Activated CD4-positive, alpha-beta T cell treated with anti-CD3 and anti-CD28 coated beads, Interleukin-2, amount 50 U/mL, for 48 hours (primary cell): ENCODE measurements at places on chromosomes 11 and 22.

- peak; percentile 86 for DNase-seq
These were observed 1.2 kb upstream of the TYMP start for GRCh38 chr22:50530877-50531545.

- DNase-seq: peak; percentile 19
These were observed 53.1 kb downstream of the PDE2A start for GRCh38 chr11:72621008-72621610.

DNA sequence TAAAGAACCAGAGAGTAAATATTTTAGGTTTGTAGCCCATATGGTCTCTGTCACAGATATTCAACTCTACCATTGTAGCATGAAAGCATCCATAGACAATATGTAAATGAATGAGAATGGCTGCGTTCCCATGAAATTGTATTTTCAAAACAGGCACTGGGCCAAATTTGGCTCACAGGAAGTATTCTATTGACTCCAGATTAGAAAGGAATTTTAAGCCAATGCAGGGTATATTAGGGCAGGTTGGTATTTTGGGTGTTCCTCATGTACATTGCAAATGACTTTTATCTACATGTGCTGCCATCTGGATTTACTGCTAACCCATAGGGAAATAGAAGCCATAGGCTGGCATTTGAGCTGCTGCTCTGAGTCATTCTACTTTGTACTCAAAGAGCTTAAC is 35.1 kb upstream of the PDGFD start:
- no peak for DNase-seq

- DNase-seq: no peak
These were observed 247.0 kb upstream of the NARS2 start for GRCh38 chr11:78821371-78822306.

GRCh38 chr22:40533712-40534378 is 102.7 kb downstream of the MRTFA start:
- peak; percentile 50 for DNase-seq

DNA sequence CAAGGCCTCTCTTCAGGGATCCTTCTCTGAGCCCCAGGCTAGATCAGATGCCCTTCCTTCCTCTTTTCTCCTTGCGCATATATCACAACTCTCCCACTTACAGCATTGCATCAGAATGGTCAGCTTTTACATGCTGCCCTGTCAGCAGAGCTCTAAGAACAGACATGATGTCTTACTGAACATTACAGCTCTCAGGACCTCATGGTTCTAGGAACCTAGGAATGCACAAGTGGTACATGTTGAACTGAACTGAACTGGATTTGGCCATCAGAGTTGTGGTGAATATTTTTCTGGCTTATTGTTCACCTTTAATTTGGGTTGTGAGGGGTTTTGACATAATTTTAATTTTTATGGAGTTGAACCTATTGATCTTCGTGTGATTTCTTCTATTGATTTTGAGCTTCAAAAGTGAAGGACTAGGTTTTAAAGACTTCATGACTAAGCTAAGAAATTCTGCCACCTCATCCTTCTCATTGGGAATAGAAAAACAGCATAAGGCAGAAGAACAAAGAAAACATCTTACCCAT is 37.7 kb upstream of the SPON1 start:
- no peak for DNase-seq
